ENCODE measurements at places on chromosomes 3 and 15. TPM values are rescaled to one million over a fixed set of nuclear protein-coding genes. Genes with fewer than 3 reads are reported as not detected.

Gene CACNA2D2
- 0.10 TPM for total RNA-seq

Gene LTK
- total RNA-seq = 0.24 TPM

Gene CHRFAM7A
- total RNA-seq = 1.1 TPM

Gene ANKRD63
- total RNA-seq = not detected

Gene EIF4E3
- total RNA-seq = 4.2 TPM

Gene GALNT15
- total RNA-seq = 25.1 TPM

Gene LIPH
- total RNA-seq = 2.0 TPM

Gene KBTBD8
- total RNA-seq = 1.1 TPM

Gene CHDH
- total RNA-seq = 0.06 TPM
